ENCODE measurements at places on chromosomes 13 and 19.

DNA sequence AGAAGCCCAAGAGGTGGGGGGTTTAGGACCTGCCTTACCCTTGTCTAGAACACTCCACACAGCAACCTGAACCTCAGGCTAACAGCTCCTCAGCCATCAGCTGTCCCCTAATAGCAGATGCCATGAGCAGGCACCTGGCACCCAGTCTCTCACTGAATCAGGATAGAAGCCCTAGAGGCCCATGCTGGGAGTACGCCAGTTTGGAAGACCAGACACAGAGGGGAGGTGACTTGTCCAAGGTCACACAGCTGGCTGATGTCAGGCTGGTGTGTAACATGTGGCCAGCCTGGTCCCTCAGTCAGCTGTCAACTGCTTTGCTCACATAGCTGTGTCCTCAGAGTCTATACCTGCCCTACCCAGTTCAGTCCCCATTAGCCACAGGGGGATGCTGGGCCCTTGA lies 12.8 kb upstream of the SAMD1 start:
- DNase-seq, result no peak

DNA sequence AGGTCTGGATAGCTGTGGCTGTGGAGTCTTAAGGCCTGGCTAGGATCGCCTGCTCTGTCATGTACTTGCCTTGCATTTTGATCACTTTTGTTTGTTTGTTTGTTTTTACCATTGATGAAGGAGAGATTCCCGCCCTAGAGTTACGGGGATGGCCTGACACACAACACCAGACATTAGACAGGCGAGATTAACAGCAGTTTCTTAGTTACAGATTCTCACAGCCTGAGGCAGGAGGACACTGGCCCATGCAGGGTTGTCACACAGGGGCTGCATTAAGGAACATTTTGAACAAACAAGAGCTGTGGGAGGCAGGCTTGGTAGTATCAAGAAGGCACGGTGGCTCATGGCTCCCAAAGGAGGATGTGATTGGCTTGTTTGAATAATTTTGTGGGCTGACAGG lies 291.8 kb downstream of the HS6ST3 start:
- DNase-seq, result no peak

- DNase-seq, result no peak
Observed at GRCh38 chr19:30102666-30103065, 160.6 kb downstream of the URI1 start.

GRCh38 chr19:40620161-40620485 lies 19.0 kb downstream of the LTBP4 start:
- DNase-seq, result no peak

DNA sequence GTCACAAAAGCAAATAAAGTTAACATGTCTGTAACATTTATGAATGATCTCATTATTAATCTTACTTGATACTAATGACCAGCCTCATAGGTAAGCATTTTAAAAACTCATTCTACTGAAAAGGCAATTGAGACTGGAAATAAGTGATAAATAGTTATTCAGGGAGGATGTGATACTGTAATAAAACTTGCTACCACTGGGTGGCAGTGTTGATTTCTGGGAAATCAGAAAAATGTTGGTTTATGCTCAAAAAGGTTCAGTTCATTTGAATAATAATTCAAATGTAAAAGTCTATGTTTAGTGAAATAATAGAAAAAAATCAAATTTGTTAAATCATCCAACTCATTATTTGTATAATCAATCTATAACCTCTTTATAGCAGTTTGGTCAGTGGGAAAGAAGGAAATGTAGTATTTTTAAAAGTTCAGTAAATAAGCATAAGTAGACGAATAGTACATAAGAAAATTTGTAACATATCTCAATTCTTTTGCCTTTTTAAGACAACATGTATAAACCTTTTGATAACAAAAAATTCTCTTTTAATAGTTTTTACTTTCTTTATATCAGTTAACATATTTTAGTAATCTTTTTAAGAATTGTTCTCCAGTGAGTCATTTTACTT lies 9.6 kb downstream of the ABHD13 start:
- peak; percentile 62 for DNase-seq

DNA sequence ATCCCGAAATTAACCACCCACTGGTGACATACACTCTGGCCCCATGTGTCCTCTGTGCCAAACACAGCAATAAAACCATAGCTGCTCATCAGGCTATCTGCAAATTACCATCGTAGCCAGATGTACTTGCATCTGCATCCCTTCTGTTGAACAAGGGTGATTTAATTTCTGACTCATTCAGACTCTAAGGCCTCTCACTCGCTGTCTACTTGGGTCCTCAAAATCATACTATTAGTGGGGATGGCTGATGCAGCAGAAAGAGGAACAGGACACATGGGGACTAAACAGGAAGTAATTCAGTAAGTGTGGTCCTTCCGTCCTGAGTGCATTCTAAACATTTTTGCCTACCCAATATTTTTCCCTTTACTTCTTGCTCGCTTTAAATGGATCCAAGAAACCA lies 2275.0 kb upstream of the PCDH20 start:
- DNase-seq, result no peak

- no peak for DNase-seq
Observed at GRCh38 chr13:72983085-72983768, 75.6 kb upstream of the KLF5 start.

All from hematopoietic multipotent progenitor cell treated with erythropoietin and hydrocortisone succinate and interleukin-3 and kit ligand, for 17 days (in vitro differentiated cells).